Hematopoietic multipotent progenitor cell (in vitro differentiated cells): ENCODE measurements at places on chromosomes 1 and 21. TPM values are rescaled to one million over a fixed set of nuclear protein-coding genes. Genes with fewer than 3 reads are reported as not detected.
A peak's percentile ranks its signal among the peaks of the same experiment; 100 is the strongest.

CD52 gene
- 227 TPM for total RNA-seq

TSPAN1 gene
- total RNA-seq, result not detected

TDRD10 gene
- 0.27 TPM for total RNA-seq

GRCh38 chr1:214178102-214178501 is 102.9 kb upstream of the SMYD2 start:
- DNase-seq, result no peak

GRCh38 chr21:38751379-38752050 is 54.2 kb upstream of the ETS2 start:
- no peak for DNase-seq

- no peak for DNase-seq
Measured at GRCh38 chr1:44293761-44294315, 61.2 kb downstream of the ERI3 start.

DNA sequence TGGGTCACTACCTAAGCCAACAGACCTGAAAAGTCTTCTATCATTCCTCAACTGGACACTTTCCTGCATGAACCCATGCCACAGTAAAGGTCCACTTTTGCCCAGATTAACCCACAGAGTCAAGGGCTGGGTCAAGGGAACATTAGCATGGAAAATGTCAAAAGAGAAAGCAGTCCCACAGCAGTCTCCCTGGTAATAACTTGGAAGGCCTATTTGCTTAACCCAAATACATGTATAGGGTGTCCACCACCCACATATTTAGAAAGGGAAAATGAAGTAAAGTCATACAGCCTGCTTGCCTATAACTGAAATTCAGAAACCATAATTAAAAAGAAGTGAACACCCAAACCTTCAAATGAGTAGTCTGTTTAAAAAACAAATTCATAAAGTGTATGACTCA is 16.1 kb upstream of the HSD3B1 start:
- DNase-seq, result no peak

- DNase-seq, result peak; percentile 37
Measured at GRCh38 chr1:15803380-15803779, 4.1 kb downstream of the UQCRHL start.

GRCh38 chr1:101394041-101394440 is 157.2 kb downstream of the S1PR1 start:
- no peak for DNase-seq

GRCh38 chr1:10104834-10105233 is 72.1 kb downstream of the UBE4B start:
- DNase-seq, result no peak

- no peak for DNase-seq
Measured at GRCh38 chr1:97505816-97506215, 415.0 kb downstream of the DPYD start.

- no peak for DNase-seq
Measured at GRCh38 chr1:197814306-197814705, 39.0 kb upstream of the DENND1B start.

- no peak for DNase-seq
Measured at GRCh38 chr1:34270181-34270580, 93.5 kb downstream of the C1orf94 start.

- DNase-seq, result no peak
Measured at GRCh38 chr1:201983380-201983805, 945 bp downstream of the RNPEP start.
